ENCODE measurements at places on chromosomes 1 and 21.

- no peak for DNase-seq
Measured at GRCh38 chr1:153337980-153338853, 10.4 kb downstream of the PGLYRP4 start.

DNA sequence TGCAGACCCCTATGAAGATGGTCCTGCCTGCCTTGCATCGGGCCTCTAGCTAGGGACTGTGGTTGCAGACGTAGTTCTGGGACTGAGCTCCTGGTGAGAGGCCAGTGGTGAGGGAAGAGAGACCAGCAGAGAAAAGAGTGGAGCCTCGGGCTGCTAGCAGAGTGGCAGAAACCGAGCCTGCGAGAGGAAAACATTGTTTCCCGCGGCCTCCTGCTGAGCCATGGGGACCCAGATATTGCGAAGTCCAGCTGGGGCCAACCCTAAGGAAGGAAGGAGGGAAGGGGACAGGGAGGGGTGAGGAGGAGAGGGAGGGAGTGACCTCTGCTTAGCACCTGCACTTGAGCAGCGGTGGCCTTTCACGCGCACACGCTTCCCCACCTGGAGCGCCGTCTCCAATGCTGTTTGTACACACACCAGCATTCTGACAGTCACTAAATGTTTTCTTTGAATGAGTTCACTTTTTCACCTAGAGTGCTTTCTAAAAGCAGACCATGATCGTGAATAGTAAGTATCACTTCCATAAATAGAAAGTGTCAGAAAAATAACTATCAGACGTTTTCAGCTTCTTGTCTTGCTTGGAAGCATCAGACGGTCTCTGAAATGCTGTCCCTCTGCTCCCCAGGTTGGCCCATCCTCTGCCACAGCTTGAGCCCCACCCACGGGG, 2.5 kb upstream of the FNDC10 start:
- no peak for DNase-seq

GRCh38 chr1:175875556-175875955, 132.2 kb upstream of the TNR start:
- DNase-seq: no peak

DNA sequence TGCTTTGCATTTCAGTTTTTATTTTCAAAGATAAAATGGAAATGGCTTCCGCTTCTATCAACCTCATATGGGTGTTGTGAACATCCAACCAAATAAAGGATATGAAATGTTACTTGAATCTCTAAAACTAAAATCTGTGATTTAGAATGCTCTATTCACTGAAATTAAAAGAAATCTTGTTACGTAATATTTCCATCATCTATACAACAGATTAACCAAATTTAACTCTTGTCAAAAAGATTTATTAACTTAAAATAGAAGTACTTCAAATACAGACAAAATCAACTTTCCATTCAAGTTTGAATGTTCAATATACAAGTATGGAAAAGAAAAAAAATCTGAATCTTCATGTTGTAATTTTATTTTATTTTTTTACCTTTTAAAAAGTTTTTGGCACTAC, 18.7 kb downstream of the PRPF38A start:
- DNase-seq: no peak

DNA sequence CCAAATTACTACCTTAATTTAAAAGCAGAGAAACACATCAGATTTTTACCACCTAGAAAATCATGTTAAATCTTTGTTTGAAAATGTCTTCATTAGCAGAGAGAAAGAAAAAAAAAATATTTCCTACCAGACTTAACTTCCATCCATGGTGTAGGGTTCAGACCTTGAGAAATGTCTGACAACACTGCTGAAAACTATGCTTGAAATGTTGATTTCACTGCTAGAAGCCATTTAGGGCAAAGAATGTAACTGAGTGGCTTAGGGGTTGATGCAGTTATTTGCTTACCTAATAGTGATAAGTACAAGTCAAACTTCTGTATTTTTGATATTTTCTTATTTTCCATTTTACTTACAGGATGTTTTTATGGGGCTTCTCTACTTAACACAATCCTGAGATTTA, 495.6 kb upstream of the NEGR1 start:
- no peak for DNase-seq

GRCh38 chr1:150484861-150485260, 2.4 kb upstream of the TARS2 start:
- DNase-seq: no peak

GRCh38 chr1:212916481-212917133, 33.7 kb upstream of the VASH2 start:
- no peak for DNase-seq

- no peak for DNase-seq
Measured at GRCh38 chr1:178052650-178053461, 41.0 kb upstream of the RASAL2 start.

GRCh38 chr1:213296558-213296957, 245.5 kb downstream of the RPS6KC1 start:
- DNase-seq: no peak

GRCh38 chr1:204941421-204942338, 71.0 kb downstream of the NFASC start:
- no peak for DNase-seq

DNA sequence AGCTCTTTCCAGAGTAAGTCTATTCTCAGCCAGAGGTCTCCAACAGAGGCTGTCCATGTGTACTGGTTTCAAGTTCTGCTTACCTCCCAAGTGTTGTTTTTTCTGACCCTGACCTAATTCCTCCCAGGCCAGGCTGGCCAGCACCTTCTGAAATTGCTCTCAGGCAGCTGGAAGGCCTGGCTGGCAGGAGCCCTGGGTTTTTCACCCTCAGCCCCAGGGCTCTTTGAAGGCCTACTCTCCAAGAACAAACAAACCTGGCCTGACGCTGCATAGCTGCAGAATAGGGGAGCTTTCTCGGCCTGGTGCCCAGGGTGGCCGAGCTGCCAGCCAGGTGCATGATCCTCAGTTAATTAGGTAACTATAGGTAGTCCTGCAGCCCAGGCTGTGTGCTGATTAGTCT, 147.5 kb downstream of the CACNA1E start:
- DNase-seq: no peak

GRCh38 chr1:45493116-45493697, 2.2 kb upstream of the TESK2 start:
- DNase-seq: peak; percentile 31

DNA sequence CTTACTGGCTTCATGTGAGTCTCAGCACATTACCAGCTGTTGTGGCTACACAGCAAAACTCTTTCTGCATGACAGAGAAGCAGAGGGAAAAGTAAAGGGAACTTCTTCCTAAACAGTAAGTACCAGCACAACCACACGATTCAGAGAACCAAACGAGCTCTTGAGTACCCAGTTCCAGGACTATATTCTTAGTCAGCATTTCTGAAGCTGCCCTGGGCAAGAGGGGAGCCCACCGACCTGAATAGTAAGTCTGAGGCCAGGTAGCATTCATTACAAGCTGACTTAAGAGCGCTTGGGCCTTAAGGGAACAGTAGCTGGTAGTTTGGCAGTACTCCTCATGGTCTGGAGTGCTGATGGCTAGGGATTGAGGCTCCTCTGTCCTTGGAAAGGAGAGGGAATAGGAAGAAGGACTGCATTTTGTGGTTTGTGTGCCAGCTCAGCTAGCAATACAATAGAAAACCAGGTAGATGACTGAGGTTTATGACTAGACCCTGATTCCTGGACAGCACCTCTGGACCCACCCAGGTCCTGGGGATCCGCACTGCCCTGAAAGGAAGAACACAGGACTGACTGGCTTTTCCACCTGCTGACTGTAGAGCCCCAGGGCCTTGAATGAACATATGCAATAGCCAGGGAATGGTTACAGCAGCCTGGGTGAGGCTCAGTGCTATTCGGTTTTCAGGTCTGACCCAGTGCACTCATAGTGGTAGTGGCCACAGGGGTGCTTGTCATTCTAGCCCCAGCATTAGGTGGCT, 396.8 kb upstream of the PRMT6 start:
- no peak for DNase-seq

DNA sequence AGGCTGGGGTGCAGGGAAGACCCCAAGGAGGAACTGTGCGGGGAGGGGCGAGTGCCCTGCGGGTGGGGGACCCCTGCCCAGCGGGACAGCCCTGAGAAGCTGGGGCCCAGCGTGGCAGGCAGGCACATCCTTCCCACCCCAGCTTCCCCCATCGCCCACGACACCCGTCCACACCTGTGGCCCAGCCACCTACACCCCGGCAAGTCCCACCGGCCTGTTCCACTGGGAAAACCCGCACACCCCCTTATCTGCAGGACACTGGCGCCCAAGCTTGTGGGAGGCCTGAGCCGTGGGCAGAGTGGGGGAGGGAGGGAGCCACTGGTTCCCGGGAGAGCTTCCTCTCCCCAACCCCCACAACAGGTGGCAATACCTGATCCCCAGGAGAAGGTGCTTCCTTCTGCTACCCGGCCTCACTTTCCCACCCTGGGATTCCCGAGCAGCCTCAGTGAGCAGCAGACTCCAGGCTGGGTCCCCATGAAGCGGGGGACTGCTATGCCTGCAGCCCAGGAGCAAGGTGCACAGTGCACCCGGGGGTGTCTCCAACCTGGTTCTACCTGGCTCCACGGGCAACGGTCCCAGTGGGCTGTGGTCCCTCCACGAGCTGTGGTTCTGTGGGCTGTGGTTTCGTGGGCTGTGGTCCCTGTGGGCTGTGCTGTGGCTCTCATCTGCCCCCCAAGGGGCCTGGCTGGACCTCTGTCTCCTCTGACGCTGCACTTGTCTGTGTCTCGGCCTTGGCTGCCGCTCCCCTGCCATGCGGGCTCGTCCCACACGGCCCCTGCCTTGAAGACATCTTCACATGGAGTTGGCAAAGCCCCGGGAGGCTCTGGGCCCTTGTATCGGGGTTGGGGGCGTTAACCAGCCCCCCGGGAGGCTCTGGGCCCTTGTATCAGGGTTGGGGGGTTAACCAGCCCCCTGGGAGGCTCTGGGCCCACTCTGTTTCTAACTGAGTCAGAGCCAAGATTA, 37.8 kb upstream of the POFUT2 start:
- no peak for DNase-seq

DNA sequence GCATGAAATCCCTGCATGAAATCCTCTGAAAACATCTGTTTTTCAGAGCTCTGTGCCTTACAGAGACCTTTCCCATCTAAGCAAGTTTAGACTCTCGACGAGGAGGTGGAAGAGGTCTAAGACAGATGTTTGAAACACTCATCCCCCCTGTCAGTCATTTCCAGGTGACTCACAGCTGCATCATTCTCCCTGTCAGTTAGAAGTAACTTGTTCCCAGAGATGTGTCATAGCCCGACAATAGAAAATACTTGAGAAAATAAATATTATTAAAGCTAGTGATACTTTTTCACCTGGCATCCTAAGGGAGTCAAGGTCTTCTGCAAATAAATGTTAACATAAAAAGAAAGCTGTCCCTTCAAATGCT, 41.6 kb upstream of the SEC16B start:
- DNase-seq: no peak

DNA sequence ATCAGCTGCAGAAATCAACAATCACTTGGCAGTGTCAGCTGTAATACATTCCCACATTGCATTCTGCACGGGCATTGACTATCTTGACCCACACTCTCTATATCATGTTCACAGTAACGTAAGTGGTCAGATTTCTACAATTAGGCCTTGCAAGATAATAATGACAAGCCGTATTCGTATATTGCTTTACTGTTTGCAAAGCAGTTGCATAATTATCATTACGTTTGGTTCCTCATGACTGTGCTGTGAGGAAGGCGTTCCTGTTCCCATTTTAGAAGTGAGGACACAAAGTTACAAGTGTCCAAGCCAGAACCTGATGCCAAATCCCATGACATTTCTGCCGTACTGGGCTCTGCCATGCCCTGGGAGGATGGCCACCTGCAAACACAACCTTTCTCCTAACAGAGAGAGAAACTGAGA, 53.5 kb upstream of the TARBP1 start:
- no peak for DNase-seq

GRCh38 chr1:51636764-51637522, 20.1 kb downstream of the OSBPL9 start:
- DNase-seq: no peak

Measured in stimulated activated CD4-positive, alpha-beta T cell treated with anti-CD3 and anti-CD28 coated beads, Interleukin-2, amount 100 ng/mL, for 4 hours (primary cell).